ENCODE measurements at places on chromosomes 2 and 18.

GRCh38 chr2:161161074-161161706 lies 962 bp downstream of the TANK start:
- DNase-seq: no peak

DNA sequence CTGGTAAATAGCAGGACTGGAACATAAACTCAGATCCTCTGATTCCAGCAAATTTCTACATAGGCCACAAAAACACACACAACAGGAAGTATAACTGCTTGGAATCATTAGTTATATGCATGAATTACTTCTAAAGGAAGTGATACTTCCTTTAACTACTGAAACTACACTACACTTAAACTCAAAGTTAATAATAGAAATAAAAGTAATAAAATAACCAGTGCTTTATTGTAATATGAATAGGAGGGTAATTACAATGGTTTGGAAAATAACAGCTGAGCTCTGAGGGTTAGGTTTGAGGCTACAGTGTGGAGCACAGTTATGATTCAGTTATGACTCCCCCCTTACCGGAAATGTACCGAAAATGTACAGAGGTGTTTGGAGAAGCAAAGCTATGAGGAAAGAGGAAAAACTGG lies 18.5 kb upstream of the POLI start:
- no peak for DNase-seq

DNA sequence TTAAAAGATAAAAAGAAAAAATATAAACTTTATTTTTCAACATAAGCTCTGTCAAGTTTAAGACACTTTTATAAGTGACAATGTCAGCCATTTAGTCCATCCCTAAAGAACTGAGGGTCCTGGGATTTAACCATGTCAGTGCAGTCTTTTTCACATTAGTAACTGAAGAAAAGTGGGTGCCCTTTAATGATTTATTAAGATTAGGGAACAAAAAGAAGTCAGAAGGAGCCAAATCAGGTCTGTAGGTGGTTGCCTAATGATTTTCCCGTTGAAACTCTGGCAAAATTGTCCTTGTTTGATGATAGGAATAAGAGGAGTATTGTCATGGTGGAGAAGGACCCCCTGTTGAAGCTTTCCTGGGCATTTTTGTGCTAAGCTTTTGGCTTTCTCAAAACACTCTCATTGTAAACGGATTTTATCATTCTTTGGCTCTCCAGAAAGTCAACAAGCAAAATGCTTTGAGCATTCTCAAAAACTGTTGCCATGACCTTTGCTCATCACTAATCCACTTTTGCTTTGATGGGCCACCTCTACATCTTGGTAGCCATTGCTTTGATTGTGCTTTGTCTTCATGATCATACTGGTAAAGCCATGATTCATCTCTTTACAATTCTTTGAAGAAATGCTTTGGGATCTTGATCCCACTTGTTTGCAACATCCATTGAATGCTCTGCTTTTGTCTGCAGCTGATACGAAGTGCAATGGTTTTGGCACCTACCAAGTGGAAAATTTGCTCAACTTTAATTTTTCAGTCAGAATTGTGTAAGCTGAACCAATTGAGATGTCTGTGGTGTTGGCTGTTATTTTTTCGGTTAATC lies 22.0 kb downstream of the TSPYL6 start:
- DNase-seq: no peak

- DNase-seq: no peak
Observed at GRCh38 chr2:67462738-67463496, 65.8 kb downstream of the ETAA1 start.

DNA sequence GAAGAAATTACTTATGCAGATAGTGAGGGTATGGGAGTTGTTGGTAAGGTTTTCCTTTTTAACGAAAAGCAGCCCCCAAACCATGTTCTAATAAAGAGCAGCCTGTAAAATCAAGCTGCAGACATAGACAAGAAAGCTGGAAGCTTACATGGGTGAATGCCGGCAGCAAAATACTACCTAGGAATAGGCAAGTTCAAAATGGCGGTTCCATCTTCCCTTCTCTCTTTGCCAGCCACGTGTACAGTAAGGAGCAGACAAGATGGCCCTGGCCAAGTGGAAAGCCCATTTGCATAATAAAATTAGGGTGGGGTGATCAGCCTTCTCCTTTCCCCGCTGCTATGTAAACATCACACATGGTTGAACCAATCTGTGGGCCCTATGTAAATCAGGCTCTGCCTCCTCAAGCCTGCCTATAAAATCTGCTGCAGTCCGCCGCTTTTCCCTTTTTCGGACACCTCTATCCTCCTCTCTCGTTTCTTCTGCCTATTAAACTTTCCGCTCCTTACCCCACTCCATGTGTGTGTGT lies 155.0 kb downstream of the ZBTB7C start:
- no peak for DNase-seq

DNA sequence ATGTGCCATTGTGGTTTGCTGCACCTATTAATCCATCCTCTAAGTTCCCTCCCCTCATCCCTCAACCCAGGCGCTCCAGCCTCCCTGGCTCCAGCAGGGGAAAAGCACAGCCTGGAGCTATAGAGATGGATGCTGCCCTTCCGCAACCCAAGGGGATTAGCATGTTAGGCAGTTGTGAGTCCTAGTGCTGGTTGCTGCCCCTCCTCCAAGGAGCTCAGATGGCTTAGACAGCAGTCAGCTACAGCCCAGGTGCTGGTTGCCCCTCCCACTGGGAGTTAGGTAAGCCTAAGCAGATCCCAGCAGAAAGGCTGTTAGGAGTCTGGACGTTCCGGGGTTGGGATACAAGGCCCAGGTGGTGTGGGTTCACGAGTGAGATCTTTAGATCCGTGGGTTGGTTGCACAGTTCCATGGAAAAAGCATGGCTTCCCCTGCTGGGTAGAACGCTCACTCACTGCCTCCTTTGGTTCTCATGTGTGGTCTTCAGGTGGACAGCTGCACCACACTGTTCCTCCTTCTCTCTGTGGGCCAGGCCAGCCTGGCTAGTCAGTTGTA lies 446.1 kb downstream of the ZNF804A start:
- no peak for DNase-seq

- no peak for DNase-seq
Observed at GRCh38 chr2:197674060-197674459, 1.3 kb downstream of the RFTN2 start.

GRCh38 chr2:1360557-1361250 lies 52.6 kb upstream of the TPO start:
- no peak for DNase-seq

DNA sequence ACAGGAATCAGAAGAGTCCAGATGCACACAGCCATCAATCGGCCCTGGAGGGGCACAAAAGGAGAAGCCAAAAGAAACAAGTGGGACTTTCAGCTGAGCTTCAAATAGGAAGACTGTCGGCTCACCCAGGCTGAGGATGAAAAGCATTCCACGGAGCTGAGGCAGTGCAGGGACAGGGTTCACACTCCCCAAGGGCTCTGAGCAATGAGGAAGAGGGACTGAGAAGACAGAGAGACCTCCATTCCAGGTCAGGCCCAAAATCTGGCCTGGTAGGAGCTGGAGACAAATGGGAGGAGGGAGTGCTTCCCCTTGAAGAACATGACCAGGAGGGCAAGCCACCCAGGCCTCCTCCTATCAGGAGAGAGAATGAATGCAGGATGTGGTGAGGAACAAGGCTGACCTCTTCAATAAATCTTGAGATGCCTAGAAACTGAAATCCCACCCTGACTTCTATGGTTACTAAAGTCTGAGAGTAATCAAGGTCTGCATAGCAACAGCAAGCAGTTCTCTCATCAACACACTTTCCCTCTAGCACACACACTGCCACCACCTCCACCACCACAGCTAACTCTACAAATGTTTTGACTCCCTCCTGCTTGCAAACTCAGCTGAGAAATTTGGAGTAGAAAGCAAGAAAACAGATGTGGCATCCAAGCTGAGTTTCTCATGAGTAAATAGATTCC lies 434.4 kb downstream of the TNS1 start:
- DNase-seq: no peak

DNA sequence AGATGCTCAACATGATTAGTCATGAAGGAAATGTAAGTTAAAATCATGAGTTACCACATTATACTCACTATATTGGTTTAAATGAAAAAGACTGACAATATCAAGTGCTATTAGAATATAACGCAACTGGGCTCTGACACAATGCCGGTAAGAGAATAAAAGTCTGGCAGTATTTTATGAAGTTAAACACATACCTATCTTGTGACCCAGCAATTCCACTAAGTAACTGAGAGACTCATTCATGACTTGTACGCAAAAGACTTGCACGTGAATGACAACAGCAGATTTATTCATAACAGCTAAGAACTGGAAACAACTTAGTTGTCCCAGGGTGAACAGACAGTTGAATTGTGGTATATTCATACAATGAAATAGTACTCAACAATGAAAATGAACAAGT lies 342.1 kb downstream of the SLC4A3 start:
- no peak for DNase-seq

GRCh38 chr2:112784199-112785189 lies at the start of gene IL1A:
TSS of gene IL1A (minus strand) at chr2:112784493. CDS start at chr2:112783770, 723 bp downstream.
- no peak for DNase-seq

- no peak for DNase-seq
Observed at GRCh38 chr2:99279969-99280695, 20.9 kb downstream of the LYG1 start.

- no peak for DNase-seq
Observed at GRCh38 chr2:15956751-15957736, 16.7 kb downstream of the MYCN start.

- DNase-seq: no peak
Observed at GRCh38 chr2:135960656-135961551, 24.5 kb downstream of the DARS1 start.

- DNase-seq: no peak
Observed at GRCh38 chr18:75269696-75270095, 59.1 kb downstream of the TSHZ1 start.

Measured in NCI-H2107 (cell line).